Bone marrow (tissue), 2 donors: ENCODE measurements at places on chromosomes 6 and 20.

GRCh38 chr6:158913580-158913979, 86.4 kb downstream of the RSPH3 start:
- no peak for DNase-seq

DNA sequence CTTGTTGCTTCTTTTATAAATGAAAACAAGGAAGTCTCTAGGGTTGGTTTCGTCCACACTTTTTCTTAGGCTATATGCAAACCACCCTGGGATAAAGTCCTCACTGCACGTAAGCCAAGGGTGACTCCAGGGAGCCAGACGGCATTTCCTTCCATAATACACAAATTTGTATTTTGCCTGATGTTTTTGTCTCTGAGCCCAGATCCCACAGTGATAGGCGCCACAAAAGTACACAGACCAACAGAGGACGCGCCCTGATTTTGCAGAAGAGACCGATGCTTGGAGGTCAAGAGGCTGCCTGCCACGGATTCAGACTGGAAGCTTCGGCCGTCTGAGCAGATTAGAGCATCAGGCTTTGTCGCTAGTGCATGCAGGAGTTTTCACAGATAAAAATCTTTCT, 22.8 kb downstream of the FOXQ1 start:
- no peak for DNase-seq

GRCh38 chr6:104017410-104018381, 842.0 kb downstream of the HACE1 start:
- DNase-seq = no peak

- DNase-seq = no peak
These were observed 50.3 kb downstream of the ADTRP start for GRCh38 chr6:11727998-11728961.

DNA sequence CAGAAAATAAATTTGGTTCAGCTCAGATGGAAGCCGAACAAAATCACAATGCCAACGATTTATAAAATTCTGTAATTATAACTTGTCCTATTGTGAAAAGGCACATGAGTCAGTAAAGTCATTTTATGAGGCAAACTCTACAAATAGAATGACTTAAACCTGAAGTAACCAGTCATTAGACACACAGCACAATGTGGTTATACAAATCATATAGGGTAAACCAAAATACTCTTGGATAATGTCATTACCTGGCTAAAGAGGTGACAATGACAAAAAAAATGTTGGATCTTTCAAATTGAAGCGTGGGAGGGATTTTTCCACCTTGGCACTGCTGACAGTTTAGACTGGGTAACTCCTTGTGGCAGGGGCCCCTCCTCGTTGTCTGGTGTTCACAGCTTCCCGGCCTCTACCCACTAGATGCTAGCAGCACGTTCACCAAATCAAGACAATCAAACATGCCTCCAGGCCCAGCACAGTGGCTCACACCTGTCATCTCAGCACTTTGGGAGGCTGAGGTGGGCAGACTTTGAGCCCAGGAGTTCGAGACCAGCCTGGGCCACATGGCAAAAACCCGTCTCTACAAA, 5.0 kb downstream of the ANKRD60 start:
- no peak for DNase-seq

DNA sequence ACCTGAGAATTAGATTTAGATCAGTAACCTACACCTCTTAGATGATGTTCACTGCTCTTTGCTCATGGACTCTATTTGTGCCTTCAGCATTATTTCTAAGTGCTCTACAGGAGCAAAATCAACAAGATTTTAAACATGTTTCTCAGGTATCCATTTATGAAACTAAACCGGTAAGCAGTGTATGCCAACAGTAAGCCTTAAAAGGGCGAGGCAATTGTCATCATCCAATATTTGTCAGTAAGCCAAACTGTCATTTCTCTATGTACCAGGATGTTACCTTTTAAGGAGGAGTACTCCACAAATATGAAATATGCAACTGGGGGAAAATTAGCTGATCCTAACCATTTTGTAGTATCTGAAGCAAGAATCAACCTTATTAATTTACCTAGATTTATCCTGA, 69.6 kb upstream of the ZNF184 start:
- no peak for DNase-seq

- DNase-seq = no peak
These were observed 117.5 kb upstream of the KCNK16 start for GRCh38 chr6:39440039-39440426.

DNA sequence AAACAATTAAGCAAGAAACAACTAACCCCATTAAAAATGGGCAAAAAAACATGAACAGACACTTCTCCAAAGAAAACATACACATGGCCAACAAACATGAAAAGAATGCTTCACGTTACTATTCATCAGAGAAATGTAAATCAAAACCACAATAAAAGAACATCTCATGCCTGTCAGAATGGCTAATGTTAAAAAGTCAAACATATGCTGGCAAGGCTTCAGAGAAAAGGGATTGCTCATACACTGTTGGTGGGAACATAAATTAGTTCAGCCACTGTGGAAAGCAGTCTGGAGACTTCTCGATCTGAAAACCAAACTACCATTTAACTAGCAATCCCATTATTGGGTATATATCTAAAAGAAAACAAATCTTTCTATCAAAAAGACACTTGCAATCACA, 217.5 kb downstream of the TINAG start:
- no peak for DNase-seq

DNA sequence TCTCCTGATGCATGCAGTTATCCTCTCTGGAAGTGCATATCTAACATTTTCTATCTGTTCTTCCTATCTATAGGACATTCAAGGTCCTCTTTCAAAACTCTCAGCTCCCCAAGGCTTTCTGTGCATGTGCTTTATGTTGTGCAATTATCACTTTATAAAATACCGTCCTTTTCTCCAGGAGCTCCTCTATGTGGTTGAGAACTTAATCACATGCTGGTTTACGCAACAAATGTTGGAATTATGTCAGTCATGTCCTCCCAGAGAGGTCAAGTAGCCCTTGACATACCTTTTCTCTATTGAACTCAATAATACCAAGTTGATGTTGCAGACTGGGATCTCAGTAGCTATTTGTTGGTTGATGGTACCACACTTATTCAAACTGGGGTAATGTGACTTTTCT, 388.4 kb downstream of the BTBD3 start:
- no peak for DNase-seq

- no peak for DNase-seq
These were observed 72.0 kb downstream of the SOX4 start for GRCh38 chr6:21665392-21666200.

DNA sequence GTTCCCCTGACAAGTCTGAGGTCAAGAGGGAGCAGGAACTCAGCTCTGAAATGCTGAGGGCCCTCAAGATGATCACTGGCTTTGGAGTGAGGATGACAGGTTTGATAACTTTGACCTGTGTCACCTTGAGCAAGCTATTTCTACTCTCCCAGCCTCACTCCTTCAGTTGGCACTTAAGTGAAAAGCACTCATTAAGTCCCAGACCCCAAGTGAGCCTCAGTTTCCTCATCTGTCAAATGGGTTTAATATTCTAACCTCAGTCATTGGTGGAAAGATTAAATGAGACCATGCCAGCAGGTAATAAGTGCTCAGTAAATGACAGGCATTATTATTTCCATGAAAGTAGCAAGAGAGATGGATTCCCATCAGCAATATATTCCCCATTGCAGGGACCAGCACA, 14.0 kb downstream of the DEFB132 start:
- no peak for DNase-seq

DNA sequence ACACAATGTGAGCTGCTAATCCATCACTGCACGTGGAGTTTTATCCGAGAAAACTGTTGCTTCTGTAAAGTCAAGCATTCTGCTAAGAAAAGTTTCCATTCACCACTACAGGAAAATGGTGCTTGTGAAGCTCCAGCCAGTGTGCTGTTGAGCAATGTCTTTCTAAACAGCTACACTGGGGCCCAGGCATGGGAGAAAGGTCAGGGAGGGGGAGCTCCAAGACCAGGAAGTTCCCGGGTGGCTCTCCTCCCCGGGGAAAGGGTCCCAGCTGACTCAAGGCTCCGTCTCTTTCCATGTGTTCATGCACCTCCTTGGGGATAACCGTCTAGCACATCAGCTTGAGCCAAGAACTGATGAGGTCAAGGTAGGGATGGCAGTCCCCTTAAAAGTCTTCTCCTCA, 20.5 kb downstream of the RPP40 start:
- DNase-seq = no peak

- no peak for DNase-seq
These were observed 739 bp downstream of the B3GAT2 start for GRCh38 chr6:70956191-70956450.

DNA sequence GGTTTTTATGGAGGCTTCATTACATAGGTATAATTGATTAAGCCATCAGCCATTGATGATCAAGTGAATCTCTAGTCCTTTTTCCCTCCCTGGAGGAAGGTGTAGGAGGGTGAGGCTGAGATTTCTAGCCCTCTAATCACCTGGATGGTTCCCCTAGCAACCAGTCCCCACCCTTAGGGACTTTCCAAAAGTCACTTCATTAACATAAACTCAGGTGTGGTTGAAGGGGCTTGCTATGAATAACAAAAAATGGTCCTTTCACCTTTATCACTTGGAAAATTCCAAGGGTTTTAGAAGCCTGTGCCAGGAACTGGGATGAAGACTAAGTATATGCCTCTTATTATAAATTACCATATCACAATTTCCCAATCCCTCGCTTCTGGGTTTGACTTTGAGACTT, 40.4 kb downstream of the SMPDL3A start:
- DNase-seq = no peak

GRCh38 chr6:43271103-43271815, 26.8 kb upstream of the SLC22A7 start:
- no peak for DNase-seq

- no peak for DNase-seq
These were observed 16.4 kb downstream of the CST8 start for GRCh38 chr20:23507346-23507745.

DNA sequence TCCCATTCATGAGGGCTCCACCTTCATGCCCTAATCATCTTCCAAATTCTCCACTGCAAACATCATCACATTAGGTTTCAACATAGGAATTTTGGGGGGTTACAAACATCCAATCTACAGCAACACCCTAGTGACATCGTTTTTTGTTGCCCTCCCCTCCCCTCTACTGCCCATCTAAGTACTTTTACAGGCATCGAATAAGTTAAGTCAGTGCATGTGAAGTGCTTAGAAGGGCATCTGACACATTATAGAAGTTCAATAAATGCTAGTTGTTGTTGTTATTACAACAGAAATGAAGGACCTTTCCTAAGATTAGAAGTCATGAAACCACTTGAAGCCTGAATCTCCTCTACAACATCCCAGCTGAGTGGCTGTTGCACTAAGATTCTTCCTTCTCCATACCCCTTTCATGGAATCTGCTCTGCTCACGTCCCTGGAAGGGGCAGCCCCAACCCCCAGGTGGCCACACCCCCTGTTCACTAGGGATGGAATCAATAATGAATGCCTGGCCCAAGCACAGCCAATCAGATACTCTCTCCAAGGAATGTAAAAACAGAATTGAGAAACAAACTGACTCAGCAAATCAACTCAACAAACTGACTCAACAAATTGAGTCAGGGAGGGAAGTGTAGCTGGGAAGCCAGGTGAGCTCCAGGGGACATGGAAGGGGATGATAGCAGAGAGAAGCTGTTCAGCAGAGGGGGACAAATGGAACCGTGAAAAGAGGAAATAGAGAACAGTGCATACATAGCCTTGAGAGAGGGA, 3.9 kb upstream of the LRP11 start:
- no peak for DNase-seq

DNA sequence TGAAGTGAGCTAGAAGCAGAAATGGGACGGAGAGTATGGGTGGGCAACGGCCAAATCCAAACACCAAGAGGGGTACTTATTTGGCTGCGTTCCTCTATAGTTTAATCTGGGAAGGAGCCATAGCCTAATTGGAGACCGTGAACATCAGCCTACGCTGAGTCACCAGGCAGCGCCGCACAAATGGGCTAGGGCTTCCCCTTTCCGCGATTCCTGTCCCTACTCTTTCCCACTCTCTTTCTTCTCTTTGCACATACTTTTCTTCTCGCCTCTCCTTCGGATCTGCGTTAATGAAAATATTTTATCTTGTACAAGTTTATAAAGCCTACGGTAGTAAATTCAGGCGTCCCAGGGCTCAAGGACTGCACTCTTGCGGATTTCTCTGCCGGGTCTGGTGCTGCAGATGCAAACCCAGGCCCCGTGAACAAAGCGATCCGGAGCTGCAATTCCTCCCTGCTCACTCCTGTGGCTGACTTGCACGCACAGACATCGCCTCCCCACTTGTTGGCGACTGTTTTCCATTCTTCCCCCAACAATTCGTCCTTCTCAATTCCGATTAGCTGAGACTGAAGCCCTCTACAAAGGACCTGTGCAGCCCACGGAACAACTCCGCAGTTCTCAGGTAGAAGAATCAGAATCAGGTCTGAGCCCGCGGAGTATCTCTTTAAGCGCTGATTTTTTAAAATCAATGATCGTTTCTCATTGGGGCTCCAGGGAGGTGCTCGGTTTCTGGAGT, 4.2 kb upstream of the TBX18 start:
- no peak for DNase-seq

DNA sequence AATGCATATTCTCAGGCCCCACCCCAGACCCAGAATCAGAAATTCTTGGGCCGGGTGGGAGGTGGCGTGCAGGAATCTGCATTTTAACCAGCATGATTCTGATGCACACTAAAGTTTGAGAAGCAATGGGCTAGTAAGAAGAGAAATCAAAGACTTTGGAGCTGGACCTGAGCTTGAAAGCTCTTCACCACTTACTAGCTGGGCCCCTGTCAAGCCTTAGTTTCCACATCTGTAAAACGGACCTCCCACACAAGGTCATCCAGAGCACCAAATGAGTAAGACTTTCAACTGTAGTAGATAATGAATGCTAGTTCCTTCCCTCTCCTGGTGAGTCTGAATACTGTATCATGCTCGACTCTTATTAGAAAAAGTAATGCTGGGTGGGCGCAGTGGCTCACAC, 87.0 kb downstream of the TBC1D7 start:
- no peak for DNase-seq

DNA sequence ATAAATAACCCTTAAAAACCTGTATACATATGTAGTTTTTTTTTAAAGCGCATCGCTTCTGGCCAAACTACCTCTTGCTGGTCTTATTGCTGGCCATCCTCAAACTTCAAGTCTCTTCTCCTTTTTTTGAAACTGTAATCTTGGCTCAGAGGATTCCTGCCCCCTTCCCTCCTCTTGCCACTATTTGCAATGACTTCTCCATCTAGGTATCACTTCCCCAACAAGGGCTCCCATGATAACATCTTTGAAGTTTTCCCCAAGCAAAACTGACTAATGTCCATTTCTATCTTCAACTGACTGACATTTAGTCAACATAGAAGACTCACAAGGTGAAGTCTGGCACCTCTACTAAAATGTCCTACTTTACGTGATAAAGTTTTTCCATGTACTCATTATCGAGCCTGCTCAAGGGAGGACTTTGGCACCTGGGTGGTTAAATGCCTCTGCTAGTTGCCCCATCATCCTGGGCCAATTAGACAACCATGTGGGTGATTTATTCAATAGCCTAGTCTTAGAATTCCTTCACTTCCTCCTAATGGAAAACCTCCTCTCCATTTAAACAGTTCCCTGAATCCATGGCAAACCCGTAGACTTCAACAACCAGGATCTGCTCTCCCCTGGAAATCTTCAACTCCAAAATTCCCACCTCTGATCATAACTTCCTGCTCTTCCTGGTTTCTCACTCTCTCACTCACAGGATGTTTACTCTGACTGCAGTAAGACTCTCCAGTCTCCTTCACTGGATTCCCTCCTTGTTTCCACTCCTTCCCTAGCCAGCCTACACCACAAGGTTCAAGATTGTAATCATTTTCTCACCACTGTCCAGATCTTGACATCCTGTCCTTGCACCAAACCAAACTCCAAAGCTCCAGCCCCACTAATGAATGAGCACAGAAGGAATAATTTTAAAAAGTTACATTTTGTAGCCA, 9.4 kb upstream of the PLAGL1 start:
- DNase-seq = no peak

GRCh38 chr6:32867022-32867477, 13.1 kb downstream of the PSMB9 start:
- DNase-seq = no peak
